Non-pigmented ciliary epithelial cell (primary cell): ENCODE measurements at places on chromosomes 1 and 21.

- no peak for DNase-seq
Observed at GRCh38 chr1:54811066-54811465, 9.9 kb upstream of the TTC22 start.

DNA sequence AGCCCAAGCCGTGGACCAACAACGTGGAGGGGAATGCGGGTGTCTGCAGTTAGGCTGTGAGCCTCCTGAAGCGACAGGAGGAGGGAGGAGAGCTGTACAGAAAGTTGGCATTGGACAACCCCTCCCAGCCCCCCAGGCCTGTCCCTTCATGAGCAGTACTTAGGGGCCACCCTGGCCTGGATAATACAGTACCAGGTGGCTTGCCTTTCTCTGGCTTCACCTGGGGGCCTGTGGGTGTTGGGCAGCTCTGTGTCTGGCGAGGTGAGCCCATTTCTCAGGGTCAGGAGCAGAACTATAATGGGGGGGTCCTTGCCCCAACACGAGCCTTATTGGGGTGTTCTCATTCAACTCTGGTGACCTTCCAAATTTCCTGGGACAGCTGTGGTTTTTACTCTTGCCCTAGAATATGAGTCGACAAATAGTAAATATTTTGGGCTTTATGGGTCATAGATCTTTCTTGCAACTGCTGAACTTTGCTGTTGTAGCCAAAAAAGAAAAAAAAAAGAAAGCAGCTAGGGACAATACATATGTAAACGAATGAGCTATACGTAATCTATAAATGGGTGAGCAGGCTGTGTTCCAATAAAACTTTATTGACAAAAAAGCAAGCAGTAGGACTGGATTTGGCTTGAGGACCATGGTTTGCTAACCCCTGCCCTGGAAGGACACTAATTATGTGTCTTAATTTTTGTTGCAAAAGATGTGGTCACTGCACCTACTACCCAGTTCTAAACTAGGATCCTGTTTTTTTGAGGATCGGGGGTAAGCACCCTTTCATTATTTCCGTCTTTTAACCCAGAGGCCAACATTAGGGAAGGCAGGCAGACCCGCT lies 11.4 kb downstream of the COQ8A start:
- DNase-seq: no peak

DNA sequence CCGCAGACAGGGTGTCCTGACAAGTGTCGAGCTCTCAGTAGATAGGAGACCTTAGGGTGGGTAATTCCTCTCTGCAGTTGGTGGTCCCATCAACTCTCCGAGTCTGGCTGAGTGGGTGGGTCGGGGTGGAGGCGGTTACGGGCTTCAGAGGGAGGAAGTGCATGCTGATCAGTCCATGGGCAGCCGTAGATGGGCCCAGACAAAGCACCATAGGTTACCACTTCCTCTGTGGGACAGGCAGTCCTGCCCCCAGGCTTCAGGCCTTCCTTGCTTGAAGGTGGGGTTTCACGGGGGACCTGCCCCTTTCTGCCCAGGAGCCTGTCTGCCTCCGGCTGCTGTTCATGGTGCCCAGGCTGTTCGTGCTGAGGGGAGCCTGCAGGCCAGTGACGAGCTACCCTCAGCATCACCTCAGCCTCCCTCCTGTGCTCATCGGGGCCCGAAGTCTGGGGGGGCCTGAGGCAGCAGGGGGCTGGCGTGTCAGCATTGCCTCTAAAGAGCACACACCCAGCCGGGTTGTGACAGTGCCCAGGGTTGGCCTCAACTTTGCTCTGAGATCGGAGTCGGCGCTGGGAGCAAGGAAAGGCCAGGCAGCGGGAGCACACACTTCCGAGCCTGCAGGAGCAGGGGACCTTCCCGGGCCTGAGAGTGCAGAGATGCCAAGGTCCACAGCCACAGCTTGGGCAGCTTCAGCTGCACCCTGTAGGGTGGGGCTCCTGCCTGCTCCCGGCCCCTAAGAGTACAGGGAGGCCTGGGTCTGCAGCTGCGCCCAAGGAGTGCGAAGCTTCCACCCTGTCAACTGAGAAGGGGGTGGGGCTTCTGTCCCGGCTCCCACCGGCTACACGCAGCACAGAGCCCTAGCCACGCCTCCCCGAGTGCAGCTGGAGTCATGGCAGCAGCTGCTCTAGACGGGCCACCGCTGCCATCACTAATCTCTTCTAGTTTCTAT lies 225.4 kb upstream of the NRIP1 start:
- no peak for DNase-seq

DNA sequence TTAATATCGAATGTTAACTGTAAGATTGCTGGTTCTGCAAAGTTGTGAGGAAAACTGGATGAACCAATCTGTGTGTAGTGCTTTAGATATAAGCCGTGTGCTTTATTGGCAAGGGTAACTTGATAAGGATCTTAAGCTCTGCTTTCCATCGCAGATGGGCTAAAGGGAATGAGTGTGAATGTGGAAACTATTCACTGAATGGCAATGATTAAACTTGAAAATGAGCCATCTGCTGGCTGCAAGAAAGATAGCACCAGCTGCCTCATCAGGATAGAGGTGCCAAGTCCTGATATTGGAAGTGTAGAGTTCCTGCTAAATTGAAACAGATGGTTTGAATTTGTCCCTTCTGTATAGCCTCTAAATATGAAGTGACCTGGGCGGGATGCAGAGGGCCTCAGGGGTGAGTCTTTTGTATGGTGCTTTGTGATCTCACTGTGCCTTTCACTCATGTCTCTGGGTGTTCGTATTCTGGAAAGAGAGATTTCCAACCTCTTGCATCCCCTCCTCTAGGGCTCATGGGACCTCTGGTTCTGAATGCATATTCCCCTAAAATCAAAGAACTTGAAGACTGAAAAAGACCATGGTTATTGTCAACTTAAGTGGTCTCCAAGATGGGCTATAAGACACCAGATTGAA lies 9.2 kb downstream of the FCRL3 start:
- DNase-seq: peak; percentile 3

- DNase-seq: no peak
Observed at GRCh38 chr1:5742801-5743200, 249.4 kb downstream of the NPHP4 start.
